B cell (primary cell): ENCODE measurements at places on chromosomes 11 and 22. TPM values are rescaled to one million over a fixed set of nuclear protein-coding genes. Genes with fewer than 3 reads are reported as not detected.

The MADD gene
- 56.8 and 59.2 TPM in 2 replicates for polyA plus RNA-seq

The VPREB1 gene
- polyA plus RNA-seq, result 1.2 TPM in 1 of 2 replicates, not detected in the other

DNA sequence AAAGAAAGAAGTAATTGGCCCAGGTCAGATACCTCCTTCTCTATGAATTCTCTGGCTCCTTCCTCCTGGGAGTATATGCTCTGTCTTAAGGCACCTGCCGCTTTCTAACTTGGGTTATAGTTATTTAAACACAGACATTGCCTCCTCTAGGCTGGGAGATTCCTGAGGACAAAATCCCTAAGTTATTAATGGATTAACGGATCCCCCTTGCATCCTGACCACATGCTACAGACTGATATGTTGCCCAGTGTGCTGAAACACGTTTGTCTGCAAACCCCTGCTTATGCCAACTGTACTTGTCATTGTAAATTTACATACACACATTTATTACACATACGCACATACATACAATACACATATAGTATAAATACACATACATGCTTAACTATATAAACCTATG lies 35.3 kb downstream of the PACSIN2 start:
- no peak for DNase-seq

GRCh38 chr22:19862619-19863246 lies 8.1 kb upstream of the GNB1L start:
- DNase-seq, result no peak

DNA sequence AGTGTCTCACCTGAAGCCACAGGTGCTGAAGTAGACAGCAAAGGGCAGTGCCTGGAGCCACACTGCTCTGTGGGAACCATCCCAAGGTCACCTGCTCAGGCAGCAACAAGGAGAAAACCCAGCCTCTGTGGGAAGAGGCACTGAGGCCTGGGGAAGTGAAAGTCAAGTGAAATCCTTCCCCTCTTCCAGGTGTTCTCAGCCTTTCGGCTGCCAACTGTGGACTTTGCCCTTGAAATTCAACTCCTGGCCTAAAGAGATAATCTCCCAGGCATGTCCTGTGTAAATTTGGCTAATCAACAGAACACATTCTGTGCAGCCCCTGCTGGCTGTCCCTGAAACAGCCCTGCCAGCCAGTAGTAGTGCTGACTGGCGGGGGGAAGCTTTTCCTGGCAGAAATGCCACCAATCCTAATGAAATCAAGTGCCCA lies 112.1 kb downstream of the RPL27A start:
- no peak for DNase-seq

DNA sequence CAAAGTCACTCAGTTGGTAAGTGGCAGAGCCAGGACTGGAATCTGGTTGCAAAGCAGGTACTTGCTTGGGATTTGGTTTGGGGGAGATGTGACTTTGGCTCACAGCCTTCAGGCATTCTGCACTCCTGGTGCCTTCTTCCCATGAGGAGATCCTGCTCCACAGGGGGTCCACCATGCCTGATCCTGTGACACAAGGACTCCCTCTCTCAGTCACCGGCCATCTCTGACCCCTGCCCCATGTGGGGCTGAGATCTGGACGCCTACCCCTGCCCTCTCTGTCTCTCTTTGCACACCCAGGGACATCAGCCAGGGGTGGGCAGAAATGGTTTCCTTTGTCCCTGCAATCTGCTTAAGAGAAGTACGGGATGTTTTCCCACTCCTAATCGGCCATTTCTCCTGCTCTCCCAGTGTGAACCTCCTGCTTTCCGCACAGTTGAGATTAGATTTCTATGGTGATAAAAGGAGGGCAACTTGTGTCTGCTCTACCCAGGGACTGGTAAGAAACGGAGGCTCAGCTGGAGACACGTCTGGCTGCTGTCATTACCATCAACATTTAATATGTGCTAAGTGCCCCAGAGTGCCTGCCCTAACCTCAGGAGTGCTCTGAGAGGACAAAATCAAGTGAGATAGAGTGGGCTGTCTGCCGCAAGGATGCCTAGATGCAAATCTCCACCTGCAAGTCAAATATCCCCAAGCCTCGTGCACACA lies 11.1 kb upstream of the FXYD6 start:
- no peak for DNase-seq
